Mesothelial cell of epicardium (in vitro differentiated cells): ENCODE measurements at places on chromosomes 12 and 14.

- no peak for DNase-seq
These were observed 127.1 kb downstream of the CAPZA3 start for GRCh38 chr12:18864900-18865561.

GRCh38 chr12:68896881-68897540 is 36.0 kb downstream of the CPM start:
- no peak for DNase-seq

- no peak for DNase-seq
These were observed 140.1 kb downstream of the SYNE2 start for GRCh38 chr14:63992858-63993257.

DNA sequence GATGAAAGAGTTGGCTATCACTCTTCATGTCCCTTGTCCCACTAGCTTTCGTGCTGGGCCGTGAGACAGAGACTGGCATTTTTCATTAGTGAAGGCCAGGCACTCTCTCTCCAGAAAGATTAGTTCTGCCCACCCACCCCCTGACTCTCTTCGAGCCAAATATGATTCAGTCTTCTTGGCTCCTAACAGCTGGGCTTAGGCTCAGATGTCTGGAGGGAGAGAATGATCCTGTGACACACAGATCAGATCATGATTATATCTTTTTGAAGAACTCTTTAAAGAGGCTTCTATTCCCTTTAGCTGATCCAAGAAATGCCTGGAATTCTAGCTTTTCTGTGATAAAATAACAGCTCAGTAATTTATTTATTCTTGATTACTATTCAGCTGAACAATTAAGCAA is 5.2 kb upstream of the GNG2 start:
- DNase-seq = no peak

- DNase-seq = no peak
These were observed 12.2 kb downstream of the TMTC2 start for GRCh38 chr12:82698708-82699564.

DNA sequence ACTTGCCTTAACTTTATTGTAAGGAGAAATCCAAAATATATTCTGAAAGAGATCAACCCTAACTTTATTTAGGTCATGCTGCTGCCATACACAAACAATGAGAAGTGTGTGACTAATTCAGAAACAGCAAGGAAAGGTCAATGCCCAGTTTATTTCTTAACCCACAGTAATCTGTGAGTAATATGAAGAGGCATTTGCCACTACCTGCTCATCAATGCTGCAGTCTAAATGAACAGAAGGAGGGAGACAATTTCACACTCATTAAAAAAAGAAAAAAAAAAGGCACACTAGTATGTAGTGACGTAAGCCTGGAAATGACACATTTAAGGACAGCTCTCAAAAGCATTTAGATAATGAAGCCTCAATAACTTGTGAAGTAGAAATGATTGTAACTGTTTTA is 90.5 kb upstream of the FOXN3 start:
- no peak for DNase-seq

GRCh38 chr12:32365473-32366064 is 33.8 kb upstream of the FGD4 start:
- peak; percentile 49 for DNase-seq

GRCh38 chr14:95370076-95370475 is 50.4 kb upstream of the CLMN start:
- DNase-seq = no peak

DNA sequence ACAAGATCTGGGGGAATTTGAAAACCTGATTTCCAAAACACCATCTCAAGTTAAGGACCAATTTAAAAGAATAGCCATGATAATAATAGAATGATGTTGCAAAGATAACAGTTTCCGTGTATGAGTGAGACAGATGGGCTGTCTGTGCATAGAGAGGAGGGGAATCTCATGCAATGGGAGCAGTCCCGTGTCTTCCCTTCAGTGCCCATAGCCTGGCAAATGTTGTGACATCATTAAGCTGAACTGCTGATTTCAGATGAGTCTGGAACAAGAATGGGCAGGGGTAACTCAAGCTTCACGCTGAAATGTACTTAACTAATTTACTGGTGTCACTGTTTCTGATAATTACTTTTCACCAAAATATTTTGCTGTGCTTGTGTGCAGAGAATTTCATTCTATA is 454.0 kb downstream of the FOXG1 start:
- no peak for DNase-seq

GRCh38 chr12:91053951-91054715 is 3.7 kb downstream of the KERA start:
- DNase-seq = no peak

- DNase-seq = no peak
These were observed 2.7 kb downstream of the CD4 start for GRCh38 chr12:6791931-6792520.

DNA sequence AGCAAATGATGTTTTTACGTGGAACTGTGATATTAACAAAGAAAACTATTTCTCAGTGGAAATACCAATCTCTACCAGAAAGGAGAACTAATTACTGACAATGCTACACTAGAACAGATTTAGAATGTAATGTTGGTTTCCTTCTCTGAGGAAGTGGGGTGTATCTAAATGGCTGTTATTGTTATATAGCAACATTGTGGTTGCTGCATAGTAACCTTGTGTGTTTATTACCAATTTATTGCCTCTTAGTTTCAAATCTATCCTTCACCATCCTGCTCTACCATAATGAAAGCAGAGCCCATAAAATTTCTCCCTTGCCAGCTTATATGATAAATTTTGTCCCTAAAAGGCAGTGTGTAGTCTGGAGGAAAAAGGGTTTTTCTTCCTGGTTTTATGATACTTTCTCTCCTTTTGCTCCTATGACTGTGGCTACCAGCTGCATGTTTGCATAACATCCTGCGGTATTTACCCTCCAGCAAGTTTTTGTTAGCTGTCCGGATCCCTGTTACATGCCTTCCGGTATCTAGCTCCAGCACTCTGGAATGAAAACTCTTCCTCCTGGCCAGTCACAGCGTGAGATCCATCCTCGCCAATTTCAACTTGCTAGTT is 5.7 kb upstream of the KLRK1 start:
- no peak for DNase-seq

DNA sequence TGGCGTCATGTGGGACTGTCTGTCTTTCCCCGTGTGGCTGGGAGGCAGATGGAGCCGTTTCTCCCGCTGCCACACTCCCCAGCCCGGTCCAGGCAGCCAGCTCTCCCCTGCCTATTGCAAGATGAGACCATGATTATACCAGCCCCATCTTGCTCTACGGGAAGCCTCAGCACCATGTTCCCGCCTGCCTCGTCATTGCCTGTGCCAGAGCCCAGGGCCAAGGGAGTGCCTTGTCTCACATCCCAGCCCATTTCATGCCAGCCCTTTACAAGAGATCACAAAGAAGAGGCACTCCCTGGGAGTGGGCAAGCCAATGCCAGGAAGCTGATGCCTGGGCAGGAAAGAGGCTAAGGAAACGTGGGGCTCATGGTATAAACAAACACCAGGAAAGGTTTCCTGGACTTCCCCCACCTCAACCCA is 23.9 kb downstream of the GPR68 start:
- DNase-seq = no peak

DNA sequence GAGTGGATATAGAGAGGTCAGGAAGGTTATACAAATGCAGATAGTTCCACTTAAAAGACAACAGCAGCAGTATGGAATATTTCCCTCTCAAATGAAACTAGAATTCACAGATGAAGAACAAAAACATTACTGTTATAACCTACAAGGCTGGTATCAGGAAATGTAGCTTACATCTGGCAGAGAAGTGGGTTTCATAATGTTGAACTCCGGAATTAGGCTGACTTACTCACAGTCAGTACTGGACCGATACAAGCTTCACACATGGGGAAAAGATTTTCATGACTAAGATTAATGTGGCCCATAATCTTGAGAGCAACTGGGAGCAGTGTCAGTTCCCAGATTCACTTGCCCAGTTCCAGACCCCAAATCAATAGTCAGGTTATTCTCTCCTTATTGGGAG is 353.9 kb downstream of the DUSP6 start:
- DNase-seq = no peak

DNA sequence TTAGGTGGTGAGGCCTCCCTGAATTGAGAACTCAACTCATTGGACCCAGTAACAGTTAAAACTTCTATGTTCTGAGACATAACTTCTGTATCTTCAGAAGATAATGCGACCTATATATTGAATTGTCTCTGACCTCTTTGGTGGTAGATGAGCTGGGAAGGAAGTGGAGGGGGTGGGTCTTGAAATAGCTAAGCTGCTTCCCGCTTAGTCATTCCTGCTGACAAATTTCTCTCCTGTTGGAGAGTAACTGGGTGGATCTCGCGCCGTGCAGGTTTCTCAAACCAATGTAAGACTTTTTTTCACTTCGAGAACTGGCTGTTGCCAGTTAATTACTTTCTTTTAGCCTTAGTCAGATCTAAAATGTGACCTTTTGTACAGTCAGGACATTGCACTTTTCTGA is 100.8 kb downstream of the PPHLN1 start:
- no peak for DNase-seq

- DNase-seq = no peak
These were observed 407.8 kb downstream of the ATP23 start for GRCh38 chr12:58349161-58349560.
